CD4-positive, alpha-beta T cell treated with Interleukin-12 subunit alpha and Interleukin-12 subunit beta, for 1 hour (primary cell): ENCODE measurements at places on chromosomes 16 and 17.

DNA sequence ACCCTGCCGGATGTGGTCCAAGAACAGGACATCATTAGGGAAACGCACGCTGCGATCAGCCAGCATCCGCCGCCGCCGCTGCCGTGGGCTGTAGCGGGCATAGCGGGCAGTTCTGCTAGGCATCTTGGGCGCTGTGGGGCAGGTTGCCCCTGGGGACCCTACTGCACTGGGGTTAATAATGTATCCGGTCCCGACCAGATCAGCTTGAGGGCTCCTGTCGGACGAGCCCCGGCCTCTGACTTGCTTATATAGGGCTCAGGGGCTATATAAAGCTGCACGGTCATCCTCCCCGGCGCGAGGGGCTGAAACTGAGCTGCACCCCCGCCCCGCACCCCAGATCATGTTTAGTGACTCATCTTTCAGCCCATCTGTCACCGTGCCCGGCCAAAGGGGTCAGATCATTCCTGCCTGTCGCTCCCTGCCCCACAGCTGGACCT, at the start of gene PPP1R27:
PPP1R27 (minus strand) TSS at position 220 of the 437 bp plus-strand sequence; CDS start at position 123, 97 bp downstream.
- DNase-seq = no peak

GRCh38 chr16:166375-167121, 770 bp downstream of the HBM start:
- DNase-seq = no peak

GRCh38 chr16:69611103-69611640, 45.4 kb downstream of the NFAT5 start:
- no peak for DNase-seq

DNA sequence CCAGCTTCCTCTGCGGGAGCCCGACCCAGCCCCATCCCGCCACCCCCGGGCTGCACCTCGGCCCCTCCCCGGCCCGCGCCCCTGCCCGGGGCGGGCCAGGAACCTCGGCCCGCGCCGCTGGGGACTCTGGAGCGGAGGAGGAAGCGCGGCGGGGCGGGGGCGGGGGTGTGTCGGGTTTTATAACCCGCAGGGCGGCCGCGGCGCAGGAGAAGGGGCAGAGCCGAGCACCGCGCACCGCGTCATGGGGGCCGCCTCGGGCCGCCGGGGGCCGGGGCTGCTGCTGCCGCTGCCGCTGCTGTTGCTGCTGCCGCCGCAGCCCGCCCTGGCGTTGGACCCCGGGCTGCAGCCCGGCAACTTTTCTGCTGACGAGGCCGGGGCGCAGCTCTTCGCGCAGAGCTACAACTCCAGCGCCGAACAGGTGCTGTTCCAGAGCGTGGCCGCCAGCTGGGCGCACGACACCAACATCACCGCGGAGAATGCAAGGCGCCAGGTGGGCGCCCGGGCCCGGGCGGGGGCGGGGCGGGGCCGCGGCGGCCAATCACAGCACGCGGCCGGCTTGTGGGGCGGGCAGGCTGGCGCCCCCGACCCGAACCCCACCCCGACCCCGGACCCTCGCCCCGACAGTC, at the start of gene ACE:
ACE (plus strand) TSS at position 208 of the 626 bp plus-strand sequence; CDS start at position 242, 34 bp downstream.
- peak; percentile 53 for DNase-seq

DNA sequence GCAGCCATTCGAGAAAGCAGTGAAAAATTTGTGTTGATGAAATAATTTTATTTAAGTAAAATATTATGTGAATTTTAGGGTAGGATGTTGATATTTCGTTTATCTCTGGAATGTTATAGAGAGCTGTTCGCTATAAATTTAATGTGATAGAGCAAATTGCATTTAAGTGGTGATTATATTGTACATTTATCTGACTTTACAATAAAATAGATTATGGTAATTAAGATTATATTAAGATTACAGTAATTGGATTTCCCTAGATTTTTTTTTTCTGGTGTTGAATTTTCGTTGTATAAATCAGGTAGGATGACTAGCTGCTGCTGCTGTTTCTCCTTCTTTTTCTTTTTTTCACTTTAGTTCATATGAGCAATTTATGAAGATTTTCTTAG, 71.0 kb downstream of the AATF start:
- no peak for DNase-seq

- no peak for DNase-seq
Observed at GRCh38 chr16:74455619-74456289, 34.5 kb upstream of the CLEC18B start.
